ENCODE measurements at places on chromosomes 5 and 9.

DNA sequence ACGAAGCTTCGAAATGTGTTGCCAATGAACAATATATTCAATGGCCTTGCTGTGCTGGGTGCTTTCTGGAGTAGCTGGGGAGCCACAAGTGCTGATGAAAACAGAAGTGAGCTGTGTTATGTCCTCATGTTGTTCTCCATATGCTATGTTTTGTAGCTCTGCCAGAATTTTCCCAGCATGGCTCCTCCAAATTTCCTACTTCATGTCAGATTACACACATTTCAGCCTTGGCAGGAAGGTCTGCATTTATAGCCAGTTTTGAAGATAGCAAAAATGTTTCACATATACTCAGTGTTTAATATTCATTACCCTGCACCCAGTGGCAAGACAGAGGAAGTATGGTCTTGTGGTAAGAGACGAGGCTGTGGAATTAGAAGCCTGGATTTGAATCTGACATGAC, 22.6 kb upstream of the NMUR2 start:
- no peak for DNase-seq

- no peak for DNase-seq
These were observed 1.0 kb downstream of the NREP start for GRCh38 chr5:111755942-111756381.

GRCh38 chr9:27473111-27473529, 51.0 kb upstream of the IFNK start:
- no peak for DNase-seq

- no peak for DNase-seq
These were observed 229.8 kb downstream of the NTRK2 start for GRCh38 chr9:84899326-84899725.

- DNase-seq: no peak
These were observed 1348.7 kb upstream of the C9orf72 start for GRCh38 chr9:28921857-28922500.

DNA sequence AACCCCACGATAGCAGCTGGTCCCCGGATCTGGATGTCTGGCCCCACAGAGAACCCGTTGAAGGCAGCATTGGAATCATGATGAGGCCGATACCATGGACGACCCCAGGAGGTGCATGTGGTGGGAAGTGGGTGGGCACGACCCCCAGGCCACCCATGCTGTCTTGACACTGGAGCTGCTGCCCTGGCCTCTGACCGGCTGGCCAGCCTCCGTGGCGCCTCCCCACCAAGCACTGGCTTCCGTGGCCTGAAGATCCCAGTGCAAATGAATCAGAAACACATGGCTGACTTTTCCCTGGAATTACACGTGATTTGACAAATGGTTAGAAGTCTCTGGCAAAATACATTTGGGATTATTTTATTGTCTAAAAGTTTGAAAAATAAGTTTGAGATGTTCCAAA, 259.0 kb upstream of the IRX1 start:
- DNase-seq: no peak

- no peak for DNase-seq
These were observed 98.9 kb upstream of the CPEB4 start for GRCh38 chr5:173789031-173789920.

DNA sequence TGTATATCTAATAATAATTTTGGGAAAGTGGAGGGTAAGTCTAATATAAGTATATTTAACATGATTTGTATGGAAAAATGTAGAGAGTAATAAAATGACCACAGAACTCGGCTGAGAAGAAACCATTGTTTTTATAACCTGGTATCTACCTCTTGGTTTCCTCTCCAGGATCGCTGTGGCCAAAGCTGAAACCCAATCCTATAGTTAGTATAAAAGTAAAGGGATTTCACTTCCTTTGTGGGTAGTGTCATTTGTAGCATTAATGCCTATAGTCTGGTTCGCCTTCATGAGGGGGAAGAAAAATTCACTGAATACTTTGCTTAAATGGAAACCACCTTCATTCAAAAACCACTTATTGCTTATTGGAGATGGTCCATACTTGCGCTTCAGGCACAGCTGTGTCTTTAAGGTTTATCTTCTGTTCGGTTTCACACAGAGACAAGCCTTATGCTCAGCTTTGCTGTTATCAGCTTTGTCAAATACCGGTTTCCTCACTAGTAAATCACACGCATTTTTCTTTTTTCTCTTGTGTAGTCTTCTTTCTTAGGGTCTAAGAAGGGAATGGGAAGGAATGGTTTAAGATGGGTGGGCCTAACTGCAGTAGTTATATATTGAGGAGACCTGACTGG, 12.1 kb downstream of the PIK3R1 start:
- DNase-seq: no peak

DNA sequence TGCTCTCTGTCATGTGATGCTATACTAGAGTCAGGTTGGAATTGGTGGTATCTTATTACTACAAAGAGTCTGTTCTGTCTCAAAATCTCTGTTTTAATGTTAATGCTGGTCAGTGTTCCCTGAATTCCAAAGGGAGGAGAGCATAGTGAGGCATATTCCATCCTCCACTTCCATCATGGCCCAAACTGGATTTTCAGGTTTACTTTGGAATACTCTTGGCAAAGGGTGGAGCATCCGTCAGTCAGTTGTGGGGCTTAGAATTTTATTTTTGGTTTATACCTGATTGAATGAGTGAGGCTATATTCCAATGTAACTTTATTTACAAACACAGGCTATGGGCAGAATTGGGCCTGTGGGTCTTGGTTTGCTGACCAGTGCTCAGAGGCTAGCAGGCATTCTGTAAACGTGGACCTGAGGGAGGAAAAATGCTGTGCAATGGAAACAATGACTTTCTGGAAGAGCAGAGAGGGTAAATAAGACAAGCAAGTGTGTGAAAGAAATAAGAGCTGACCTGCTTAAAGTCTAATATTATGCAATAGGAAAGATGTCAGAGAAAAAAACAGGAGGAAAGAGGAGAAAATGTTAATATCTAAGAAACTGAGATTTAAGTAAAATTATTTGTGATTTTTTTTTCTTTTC, 106.2 kb upstream of the CLINT1 start:
- no peak for DNase-seq

- no peak for DNase-seq
These were observed 52.8 kb upstream of the RORB start for GRCh38 chr9:74444369-74444768.

DNA sequence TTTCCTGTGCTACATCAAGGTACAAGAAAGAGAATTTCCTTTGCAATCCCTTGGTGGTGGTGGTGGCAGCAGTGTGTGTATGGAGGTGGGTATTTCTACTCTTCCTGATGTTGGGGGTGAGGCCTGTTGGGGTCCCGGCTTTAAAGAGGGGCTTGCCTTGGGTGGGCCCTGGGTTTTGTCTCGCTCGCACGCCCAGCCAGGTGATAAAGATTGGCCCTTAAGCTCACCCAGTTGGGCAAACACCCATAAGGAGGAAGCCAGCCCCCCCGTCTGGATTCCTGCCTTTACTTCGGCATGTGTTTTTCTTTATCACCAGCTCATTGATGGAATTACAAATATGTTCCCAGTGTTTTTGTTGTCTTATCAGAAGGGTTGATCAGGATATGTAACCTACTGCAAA, 16.0 kb upstream of the SARDH start:
- no peak for DNase-seq
